Right forelimb (tissue), 1 donor: ENCODE measurements at places on chromosomes 1 and 21.

GRCh38 chr1:231193710-231194340 lies 32.0 kb downstream of the TRIM67 start:
- no peak for DNase-seq

DNA sequence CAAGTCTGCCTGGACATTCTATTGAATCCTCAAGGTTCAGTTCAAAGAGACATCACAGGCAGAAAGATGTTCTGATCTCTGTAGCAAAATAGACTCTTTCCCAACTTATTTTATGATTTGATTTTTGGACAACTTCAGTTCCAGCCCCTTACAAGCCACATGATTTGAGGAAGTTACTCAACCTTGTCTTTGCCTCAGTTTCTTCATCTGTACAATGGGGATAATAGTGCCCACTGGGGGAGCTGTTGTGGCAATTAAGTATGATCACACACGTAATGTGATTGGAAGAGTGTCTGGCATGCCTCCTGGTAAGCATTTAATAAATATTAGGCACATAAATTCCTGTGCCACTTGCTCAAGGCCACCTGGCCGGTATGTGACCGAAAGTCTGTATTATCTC lies 130.6 kb downstream of the DAB1 start:
- no peak for DNase-seq

DNA sequence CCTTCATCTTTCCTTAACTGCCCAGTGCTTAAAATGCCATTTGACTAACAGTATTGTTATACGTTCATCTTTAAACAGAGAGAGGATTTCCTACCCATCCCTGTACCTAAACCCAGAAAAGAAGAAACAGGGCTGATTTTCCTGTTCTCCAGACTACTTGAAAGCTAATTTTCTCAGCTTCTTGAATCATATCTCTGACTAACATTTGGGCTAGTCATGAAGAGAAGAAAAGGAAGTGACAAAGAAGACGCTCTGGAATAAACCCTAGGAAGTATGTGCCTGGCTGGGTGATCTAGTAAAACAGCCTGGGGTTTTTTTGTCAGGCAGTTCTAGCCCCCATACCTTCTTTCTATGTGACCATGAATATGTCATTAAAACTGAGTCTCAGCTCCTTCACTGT lies 44.8 kb upstream of the SGIP1 start:
- DNase-seq = no peak

DNA sequence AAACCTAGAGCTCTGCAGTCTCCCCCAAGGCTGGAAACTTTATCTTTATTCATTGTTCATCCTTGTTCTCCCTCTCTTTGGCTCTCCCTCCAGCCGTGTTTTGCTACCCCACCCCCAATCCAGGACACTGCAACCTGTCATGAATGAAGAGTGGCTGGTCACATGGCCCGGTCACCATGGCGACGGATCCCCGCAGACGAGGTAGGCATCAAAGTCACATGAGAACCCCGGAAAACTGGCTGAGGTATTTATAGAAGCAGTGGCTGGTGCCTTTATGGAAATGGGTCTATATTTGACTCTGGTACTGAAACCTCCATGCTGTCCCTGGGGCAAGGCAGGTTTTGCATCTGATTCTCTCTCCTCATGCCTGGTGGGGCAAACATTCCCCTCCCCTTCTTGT lies 13.4 kb upstream of the SLC6A17 start:
- no peak for DNase-seq

DNA sequence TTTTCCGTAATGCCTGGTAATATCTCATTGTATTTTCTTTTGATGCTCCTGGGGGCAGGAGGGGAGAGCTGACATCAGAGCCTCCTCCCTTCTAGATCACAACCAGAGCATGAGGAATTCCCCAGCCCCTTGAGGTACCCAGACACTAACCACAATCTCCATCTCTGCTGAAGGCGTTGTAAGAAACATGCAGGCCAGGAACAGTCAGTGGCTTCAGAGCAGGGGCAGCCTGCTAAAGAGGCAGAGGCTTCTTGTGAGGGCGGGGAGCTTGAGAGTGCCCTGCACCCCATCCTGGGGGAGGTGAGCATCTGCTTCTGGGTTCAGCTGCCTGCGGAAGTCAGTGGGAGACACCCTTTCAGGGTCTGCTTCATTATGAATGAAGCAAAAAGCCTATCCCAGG lies 19.0 kb downstream of the MAPKAPK2 start:
- peak; percentile 17 for DNase-seq

GRCh38 chr1:71295350-71295749 lies 214.5 kb upstream of the ZRANB2 start:
- no peak for DNase-seq

GRCh38 chr1:87806379-87807094 lies 477.9 kb downstream of the LMO4 start:
- no peak for DNase-seq

DNA sequence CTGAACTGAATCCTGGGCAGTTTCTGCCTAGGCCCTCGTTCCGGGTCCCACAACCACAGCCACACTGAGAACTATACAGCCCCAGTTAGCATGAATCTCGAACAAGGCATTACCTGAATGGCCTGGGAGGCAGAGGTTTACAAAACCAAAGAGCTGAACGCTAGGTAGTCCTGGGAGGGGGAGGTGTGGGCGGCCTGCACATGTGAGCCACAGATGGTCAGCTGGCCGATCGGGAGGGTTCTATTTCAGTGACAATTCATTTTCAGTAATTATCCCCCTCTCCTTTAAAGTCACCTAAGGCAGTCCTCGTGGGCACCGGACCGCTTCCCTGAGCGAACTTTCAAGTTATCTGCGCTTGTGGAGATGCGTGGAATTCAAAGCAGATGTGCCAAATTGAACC lies 111.9 kb downstream of the GLIS1 start:
- no peak for DNase-seq

GRCh38 chr1:38917337-38917736 lies 24.3 kb downstream of the RHBDL2 start:
- no peak for DNase-seq

GRCh38 chr21:25929856-25930520 lies 195.2 kb downstream of the GABPA start:
- no peak for DNase-seq

- no peak for DNase-seq
Measured at GRCh38 chr21:29524055-29524454, 225.3 kb downstream of the BACH1 start.

DNA sequence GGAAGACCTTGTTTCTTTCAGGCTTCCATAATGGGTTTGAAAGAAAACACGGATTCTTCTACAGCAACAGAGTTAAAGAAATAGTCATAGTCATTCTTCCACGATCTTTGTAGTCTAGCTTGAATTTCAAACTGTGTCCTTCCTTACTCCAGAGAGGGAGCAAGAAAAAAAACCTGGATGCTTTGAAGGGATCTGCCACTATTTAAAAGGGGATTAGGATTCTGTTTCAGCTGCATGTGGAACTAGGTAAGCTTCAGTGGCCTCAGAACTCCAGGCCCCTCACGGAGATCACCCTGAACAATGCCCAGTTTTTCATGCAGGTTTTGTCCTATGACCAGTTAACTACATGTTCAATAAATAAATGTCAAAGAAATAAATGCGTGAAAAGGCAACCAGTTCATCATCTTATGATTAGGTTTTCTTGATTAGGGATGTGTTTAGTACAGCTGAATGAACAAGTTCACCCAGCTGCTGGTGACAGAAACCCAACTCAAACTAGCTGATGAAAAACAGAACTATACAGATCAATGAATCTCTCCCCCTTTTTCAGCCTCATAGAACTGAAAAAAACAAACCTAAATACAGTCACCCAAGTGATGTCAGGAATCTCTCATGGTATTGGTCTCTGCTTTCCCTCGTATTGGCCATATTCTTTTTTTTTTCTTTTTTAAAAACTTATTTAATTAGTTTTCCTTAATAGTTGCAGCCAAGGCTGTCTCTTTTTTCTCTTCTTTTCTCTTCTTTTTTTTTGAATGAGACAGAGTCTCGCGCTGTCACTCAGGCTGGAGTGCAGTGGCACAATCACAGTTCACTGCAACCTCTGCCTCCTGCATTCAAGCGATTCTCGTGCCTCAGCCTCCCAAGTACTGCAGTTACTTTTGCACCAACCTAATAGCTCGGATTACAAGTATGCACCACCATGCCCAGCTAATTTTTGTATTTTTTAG lies 14.6 kb upstream of the MPZL1 start:
- DNase-seq = no peak
